ENCODE measurements at places on chromosomes 2 and 18. TPM values are rescaled to one million over a fixed set of nuclear protein-coding genes. Genes with fewer than 3 reads are reported as not detected.
A peak's percentile ranks its signal among the peaks of the same experiment; 100 is the strongest.

GRCh38 chr18:41842886-41843285 is 112.1 kb upstream of the PIK3C3 start:
- no peak for DNase-seq

- no peak for DNase-seq
These were observed 201.8 kb upstream of the HDAC4 start for GRCh38 chr2:239602290-239603282.

DNA sequence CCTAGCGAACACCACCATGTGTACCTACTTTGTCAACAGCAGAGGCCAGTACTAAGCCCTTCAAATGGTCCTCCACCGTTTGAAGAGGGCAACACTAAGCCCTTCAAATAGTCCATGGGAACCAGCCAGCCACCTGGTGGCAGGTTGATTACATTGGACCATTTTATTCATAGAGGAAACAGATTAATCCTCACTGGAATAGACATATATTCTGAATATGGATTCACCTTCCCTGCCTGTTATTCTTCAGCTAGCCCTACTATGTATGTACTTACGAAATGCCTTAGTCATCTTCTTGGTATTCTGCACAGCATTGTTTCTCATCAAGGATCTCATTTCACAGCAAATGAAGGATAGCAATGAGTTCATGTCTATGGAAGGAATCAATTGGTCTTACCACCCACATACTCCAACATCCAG is 10.0 kb upstream of the ZNF396 start:
- peak; percentile 43 for DNase-seq

DNA sequence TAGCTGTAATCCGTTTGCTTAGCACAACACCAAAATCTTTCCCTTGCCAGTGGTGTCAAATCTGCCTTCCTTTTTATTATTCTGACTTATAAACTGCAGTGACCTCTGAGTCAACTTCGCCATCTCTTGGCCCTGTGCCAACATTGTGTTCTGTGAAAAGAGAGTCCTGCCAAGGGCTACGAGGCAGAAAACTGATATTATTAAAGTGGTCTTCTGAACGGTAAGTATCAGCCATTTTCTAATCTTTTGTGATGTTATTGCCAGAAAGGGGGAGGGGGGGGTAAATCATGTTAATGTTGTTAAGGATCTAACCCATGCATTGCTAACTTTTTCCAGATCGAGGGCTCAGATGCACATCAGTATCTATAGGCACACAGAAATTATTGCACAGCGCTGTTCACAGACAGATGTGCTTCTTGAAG is 121.5 kb upstream of the LTBP1 start:
- peak; percentile 78 for DNase-seq

- DNase-seq: no peak
These were observed 70.6 kb downstream of the GDF7 start for GRCh38 chr2:20737505-20737904.

- DNase-seq: no peak
These were observed 1154.9 kb upstream of the TMEFF2 start for GRCh38 chr2:193349642-193350041.

- no peak for DNase-seq
These were observed 75.0 kb upstream of the SCN1A start for GRCh38 chr2:166202778-166203177.

DNA sequence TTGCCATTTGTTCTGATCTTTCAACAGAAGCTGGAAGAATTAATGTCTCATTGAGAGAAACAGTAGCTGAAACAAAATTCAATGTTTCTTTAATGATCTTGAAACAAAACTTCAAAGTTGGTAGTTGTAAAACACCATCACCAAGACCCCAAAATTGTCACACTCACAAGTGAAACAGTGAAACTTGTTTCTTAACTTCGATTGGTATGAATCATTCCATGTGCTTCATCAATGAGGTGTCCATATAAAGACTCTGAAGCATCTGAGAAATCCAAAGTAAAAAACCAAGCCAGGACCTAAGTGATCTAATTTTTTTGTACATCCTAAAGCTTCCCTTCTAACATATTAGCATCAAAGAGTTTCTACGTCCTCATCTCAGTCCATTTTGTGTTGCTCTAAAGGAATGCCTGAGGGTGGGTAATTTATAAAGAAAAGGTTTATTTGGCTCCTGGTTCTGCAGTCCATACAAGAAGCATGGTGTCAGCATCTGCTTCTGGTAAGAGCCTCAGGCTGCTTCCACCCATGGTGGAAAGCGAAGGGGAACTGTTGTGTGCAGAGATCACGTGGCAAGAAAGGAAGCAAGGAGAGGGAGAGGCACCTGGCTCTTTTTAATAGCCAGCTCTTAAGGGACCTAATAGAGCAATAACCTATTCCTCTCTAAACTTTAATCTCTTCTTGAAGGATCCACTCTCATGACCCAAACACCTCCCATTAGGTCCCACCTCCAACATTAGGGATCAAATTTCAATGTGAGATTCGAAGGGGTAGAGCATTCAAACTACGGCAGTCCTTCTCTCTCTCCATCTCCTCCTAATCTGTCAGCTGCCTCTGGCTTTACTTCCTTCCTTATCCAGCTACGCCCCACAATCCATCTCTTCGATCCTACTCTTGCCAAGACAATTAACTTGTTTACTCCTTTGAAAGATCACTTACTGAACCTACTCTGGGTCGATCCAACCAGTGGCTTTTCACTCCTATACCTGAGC is 20.7 kb upstream of the TLK1 start:
- DNase-seq: no peak

GRCh38 chr2:112959109-112959812 is 18.5 kb upstream of the IL36G start:
- DNase-seq: peak; percentile 5

DNA sequence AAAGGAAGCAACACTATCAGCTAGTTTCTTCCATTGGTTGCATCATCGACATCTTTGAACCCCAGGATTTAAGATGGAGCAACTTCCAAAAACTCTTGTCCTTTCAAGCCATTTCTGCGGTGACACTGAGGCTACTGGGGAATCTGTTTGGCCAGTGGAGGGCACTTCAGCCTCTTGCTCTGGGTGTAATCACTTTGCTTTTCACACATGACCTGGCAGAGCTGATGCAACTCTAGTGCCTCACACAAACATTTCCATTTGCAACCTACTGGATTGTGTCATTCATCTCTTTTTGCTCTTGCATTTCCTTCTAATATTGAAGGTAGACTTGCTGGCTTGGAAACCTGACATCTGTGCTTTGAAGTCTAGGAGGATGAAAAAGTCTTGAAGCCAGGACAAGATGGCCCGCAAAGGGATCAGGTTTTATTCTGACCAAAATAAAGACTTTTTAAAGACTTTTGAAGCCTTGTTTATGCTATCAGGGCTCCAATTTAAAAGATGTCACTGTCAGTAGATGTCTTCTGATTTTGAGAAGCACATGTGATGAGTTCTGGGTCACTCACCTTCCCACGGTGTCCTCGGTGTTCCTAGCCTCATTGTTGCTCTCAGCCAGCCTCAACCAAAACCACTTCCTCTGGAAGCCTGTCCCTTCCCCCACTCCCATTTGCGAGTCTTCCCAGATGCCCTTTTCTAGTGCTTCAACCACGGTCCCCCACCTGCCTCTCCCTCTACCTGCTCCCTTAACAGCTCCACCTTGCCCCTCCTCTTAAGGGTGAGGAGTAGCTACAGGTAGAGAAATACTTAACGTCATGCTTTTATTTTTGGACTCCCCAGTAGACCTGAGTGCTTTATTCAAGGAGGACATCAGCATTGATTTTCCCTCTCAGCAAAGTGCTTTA is 69.7 kb upstream of the KCNE4 start:
- peak; percentile 85 for DNase-seq

- no peak for DNase-seq
These were observed 5.3 kb downstream of the NRP2 start for GRCh38 chr2:205687641-205687956.

CNRIP1 gene
- 34.9 TPM for total RNA-seq

ALPP gene
- not detected for total RNA-seq

TRIM54 gene
- total RNA-seq: not detected

MAP3K19 gene
- not detected for total RNA-seq

FBXO48 gene
- total RNA-seq: 0.83 TPM

SLC5A6 gene
- total RNA-seq: 87.1 TPM
